BJ (cell line): ENCODE measurements at places on chromosomes 16 and 17. TPM values are rescaled to one million over a fixed set of nuclear protein-coding genes. Genes with fewer than 3 reads are reported as not detected.

DNA sequence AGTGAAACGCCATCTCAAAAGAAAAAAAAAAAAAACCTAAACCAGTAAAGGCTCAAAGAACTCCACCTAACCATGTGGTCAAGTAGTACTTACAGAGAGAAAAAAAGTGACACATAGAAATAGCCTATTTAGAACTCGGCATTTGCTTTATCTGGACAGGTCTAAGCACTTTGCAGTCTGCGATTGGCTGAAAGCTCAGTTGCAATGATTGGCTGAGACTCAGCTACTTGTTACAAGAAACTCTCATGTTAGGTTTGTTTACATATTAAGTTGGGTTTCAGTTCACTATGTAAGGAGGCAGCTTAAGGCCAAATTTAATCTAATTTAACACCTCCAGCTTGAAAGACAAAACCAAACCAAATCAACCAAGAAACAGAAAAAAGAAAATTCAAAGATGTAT lies 19.1 kb downstream of the ABCC3 start:
- DNase-seq: no peak

DNA sequence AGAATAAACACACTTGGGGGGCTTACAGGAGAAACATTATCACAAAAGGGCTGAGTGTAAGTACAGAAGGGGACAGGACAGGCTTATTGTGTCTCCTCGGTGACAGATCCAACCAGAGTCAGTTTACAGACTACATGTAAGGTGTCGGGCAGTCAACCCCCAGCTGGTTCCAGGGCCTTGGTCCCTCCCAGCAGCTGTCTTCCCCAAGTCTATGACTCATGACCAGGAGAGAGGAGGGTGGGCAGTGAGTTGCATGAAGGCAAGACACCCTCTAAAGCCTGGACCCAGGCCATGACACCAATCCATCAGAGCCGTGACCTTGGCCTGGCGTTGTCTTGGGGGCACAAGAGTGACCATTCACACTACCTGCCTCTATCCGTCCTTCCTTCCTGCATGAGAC lies 276.2 kb upstream of the CCL2 start:
- no peak for DNase-seq

DNA sequence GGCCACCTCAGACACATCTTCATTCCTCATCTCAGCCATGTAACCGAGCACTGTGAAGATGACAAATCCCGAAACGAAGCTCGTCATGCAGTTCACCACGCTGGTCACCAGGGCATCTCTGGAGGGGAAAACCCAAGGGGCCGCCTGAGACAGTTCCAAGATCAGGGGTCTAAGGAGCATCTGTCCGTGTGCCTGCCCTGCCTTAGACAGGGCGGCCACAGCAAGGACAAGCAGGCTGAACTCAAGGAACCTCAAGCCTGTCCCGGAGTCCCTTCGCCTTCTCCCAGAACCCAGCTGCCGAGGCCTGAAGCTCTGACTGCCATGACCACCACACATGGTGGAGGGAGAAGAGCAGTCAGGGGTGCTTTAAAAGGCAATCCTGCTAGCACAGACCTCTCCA lies 22.7 kb downstream of the SLC6A4 start:
- no peak for DNase-seq

DNA sequence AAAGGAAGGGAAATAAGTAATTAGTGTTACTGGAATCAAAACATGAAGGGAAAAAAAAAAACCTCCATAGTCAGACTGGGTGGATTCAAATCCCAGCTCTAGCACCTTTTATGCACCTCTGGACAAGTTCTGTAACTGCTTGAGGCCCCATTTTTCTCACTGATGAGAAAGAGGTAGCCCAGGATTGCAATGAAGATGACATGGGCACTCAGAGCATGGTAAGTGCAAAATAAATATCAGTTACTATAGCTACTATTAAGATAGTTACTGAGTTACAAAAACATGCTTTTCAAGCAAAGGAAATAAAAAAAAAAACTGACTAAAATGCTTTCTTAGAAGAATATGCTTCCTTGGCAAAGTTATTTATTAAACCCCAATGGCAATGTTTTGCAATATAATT lies 58.8 kb downstream of the CEP95 start:
- no peak for DNase-seq

GRCh38 chr17:82375359-82376041 lies 3.9 kb downstream of the UTS2R start:
- no peak for DNase-seq

The CBFA2T3 gene
- not detected in 2 replicates for polyA plus RNA-seq

The TMEM114 gene
- not detected in 2 replicates for polyA plus RNA-seq

GRCh38 chr16:89020925-89021595 lies 44.1 kb upstream of the CBFA2T3 start:
- no peak for DNase-seq

- no peak for DNase-seq
Measured at GRCh38 chr16:4525634-4526277, 12.8 kb downstream of the CDIP1 start.

The FOXN1 gene
- polyA plus RNA-seq: not detected in 2 replicates

The RPH3AL gene
- 2.8 and 4.0 TPM in 2 replicates for polyA plus RNA-seq

The TP53TG3B gene
- polyA plus RNA-seq: not detected in 2 replicates

GRCh38 chr16:22934786-22935185 lies 120.8 kb downstream of the HS3ST2 start:
- DNase-seq: no peak

DNA sequence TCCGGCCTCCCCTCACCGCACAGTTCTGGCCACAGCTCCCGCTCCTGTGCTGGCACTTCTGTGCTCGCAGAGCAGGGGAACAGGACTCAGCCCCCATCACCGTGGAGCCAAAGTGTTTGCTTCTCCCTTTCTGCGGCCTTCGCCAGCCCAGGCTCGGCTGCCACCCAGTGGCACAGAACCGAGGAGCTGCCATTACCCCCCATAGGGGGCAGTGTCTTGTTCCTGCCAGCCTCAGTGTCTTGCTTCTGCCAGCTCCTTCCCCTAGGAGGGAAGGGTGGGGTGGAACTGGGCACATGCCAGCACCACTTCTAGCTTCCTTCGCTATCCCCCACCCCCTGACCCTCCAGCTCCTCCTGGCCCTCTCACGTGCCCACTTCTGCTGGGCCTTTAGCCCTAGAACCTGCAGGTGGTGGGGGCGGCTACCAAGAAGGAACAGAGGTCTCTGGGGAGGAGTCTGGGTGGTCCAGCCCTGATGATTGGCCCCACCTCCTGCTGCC lies 645 bp upstream of the ELMO3 start:
- DNase-seq: no peak

The TPSAB1 gene
- polyA plus RNA-seq: not detected in 2 replicates

The ZSCAN10 gene
- not detected in 2 replicates for polyA plus RNA-seq

DNA sequence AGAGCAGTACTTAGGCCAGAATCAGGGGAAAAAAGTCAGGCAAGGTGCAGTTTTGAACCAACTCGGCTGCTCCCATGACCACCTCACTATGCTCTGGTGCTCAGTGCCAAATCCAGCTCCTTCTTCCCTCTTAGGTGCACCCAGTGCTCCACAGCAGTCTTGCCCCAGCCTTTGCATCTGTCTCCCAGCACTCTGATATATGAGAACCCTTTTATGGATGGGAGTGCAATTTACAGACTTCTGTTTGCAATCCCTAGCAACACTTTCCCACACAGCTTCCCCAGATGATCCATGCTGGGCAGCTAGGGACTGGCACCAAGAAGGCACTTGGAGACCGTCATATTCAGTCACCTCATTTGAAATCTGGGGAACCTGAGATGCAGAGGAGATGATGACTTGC lies 267.9 kb upstream of the CCL2 start:
- DNase-seq: no peak

The SCGB1C2 gene
- polyA plus RNA-seq: not detected in 2 replicates

GRCh38 chr17:28986714-28987655 lies 18.8 kb downstream of the SEZ6 start:
- DNase-seq: no peak

The C16orf74 gene
- polyA plus RNA-seq: 2.0 and 2.9 TPM in 2 replicates

DNA sequence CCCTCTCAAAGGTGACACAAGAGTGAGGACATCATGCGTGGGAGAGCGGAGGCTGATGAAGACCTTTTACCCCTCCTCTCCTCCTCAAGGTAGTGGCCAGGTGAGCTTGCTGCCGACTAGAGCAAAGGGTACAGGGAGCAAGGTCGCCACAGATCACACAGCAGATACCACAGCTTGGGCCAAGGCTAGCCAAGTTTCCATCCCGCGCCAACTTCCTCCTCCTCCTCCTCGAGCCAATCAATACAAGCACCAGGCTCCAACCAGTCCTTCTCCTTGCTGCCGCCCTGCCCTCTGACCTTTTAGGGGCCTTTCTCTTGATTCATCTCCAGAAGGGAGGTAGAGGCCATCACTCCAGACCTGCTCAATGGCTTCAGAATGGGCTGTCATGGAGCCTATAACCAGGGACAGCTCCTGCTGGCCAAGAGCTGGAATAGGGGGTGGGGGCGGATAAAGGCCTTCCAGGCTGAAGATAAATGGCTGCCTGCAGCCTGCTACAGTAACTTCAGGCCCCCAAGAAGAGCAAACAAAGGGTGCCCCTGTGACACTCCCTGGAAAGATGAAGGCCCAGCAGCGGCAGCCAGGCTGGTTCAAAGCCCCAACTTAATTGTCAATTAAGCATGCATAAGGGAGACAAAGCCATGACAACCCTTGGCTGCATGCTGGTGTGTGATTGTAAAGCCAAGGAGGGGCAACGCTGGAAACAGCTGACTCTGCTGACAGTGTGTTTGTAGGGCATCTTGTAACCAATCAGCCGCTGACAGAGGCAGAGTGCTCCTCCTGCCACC lies 17.8 kb downstream of the HNF1B start:
- no peak for DNase-seq

- DNase-seq: no peak
Measured at GRCh38 chr17:38628441-38628840, 22.7 kb upstream of the SRCIN1 start.

The MAP2K6 gene
- polyA plus RNA-seq: 1.2 and 2.8 TPM in 2 replicates

The PAM16 gene
- polyA plus RNA-seq: 33.1 and 44.2 TPM in 2 replicates

- no peak for DNase-seq
Measured at GRCh38 chr17:3845291-3845620, 790 bp downstream of the NCBP3 start.

DNA sequence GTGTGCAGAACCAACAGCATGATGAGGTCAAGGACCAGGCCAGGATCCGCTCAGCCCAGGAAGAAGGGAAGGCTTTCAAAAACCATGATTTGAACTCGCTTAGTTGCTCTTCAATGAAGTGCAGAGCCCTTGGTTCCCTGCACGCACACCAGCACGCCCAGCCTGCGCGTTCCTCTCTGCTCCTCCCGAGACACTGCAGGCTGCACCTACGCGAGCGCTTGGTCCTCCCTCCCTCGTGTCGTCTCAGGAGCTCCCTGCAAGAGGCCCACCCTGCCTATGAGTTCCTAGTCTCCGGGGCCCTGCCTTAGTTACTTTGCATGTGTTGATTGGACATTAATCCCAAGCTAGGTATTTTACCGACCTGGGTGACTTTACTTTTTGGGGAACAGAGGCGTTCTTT lies 132.9 kb upstream of the TNRC6C start:
- DNase-seq: no peak

The CACNG3 gene
- not detected in 2 replicates for polyA plus RNA-seq

- no peak for DNase-seq
Measured at GRCh38 chr17:27081002-27081638, 212.8 kb upstream of the WSB1 start.

- no peak for DNase-seq
Measured at GRCh38 chr16:66441586-66442375, 14.7 kb downstream of the BEAN1 start.

DNA sequence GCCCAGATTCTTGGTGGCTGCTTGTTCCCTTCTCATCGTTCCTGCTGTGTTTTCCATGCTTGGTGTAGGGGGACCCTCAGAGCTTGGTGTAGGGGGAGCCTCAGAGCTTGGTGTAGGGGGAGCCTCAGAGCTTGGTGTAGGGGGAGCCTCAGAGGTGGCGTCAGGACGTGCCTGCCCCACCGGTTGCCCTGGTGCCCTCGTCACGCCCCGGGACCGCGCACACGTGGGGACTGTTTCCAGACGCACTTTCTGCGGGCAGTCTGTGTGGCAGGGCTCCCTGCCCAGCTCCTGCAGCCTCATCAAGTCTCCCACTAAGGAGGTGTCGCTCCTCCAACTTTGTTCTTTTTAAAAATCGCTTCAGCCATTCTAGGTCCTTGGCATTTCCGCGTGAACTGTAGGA lies 51.9 kb downstream of the WDR45B start:
- no peak for DNase-seq

DNA sequence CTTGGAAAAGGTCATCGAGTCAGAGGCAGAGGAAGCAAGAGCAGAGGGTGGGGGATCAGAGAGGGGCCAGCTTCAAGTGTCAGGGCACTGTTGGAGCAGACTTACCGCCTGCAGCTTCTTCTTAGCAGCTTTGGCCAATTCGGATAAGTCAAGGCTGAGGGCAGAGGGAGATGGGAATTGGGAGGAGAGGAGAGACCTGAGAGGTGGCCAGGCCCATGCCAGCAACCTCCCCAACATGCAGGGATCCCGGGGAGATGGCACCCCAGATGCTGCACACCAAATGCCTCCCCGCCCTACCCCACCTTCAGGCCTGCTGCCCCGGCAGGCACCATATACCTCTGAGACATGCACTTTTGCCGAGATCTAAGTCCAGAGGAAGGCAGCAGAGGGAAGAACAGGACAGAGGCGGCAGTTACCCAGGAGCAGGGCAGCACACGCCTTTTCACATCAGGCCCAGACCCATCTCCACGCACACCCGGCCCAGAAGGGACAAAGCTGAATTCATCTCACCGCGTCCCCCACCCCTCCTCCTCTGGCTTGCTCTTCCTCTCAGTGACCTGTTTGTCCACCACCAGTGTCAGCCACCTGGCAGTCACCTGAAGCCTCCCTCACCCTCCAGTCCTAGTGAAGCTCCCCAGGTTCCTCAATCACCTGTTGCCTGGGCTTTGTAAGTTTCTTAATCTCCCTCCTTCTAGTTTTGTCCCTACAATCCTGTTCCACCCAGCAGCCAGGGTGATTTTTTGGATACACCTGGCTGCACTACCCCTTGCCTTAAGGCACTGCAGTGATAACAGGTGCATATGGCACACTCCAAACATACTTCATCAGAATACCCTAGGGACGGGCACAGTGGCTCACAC lies 10.4 kb downstream of the TP53I13 start:
- no peak for DNase-seq

The NTN3 gene
- polyA plus RNA-seq: 0.09 and 0.12 TPM in 2 replicates

DNA sequence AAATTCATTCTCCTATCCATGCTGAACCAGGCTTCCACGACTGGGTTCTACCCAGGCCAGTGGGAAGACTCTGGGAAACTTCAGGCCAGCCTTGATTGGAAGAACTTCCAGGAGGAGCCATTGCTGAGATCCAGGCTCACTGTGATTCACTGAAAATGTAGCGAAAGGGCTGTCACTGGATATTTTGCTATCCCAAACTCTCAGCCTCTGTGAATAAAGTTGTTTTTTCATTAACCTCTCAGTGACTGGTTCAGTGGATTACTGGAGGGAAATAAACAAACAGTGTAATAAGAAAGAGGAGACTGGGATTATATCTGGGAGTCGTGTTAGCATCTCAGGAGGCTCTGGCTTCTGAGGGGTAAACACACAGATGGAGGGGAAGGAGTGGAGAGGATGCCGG lies 3.1 kb downstream of the FOXL1 start:
- DNase-seq: no peak

DNA sequence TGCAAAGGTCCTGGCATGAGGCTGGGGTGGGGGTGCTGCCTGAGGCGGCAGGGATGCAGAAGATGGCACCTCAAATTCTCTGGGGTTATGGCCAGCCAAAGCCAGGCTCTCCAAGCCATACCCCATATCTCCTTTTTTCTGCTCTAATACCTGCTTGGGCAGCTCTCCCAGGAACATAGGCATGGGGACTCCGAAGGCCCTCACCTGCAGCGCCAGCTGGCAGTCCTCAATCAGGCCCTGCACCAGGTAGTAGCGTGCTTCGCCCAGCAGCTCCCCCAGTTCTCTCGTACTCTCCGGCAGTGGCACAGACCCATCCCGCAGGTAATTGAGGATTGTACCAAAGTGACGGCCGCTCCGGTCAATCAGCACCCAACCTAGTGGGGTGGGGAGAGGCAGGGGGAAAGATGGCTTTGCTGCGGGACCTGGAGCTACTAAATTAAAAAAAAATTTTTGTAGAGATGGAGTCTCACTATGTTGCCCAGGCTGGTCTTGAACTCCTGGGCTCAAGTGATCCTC lies 3.0 kb downstream of the KCTD13 start:
- DNase-seq: no peak

The CHST4 gene
- not detected in 2 replicates for polyA plus RNA-seq
